ENCODE measurements at places on chromosomes 1 and 21.

- no peak for DNase-seq
These were observed 4.0 kb downstream of the TEX50 start for GRCh38 chr1:173639102-173639501.

DNA sequence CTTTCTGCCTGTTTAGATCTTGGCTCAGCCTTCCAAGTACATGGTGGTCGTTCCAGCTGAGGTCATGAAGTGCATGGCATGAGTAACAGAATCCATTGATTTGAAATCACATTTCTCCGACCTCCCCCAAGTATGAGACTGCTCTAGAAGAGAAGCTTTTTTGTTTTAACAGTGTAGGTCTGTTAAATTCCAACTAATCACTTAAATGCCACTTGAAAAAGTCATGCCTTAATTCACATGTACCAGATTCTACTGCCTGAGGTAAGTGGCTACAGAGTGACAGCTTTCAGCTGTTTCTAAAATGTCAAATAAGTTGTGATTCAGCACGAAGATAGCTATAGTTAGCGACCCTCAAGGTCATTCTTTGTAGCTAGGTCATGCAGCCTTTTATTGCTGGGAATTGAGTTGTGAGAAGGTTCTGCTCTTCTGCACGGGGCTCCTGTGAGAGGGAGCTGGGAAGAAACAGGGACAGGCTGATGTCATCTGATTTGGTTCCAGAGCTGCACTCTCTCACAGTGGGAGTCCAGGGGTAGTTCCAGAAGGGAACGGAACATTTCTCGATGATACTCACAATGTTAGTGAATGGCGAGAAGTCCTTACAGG is 112.7 kb downstream of the VPS13D start:
- DNase-seq = no peak

- no peak for DNase-seq
These were observed 99.1 kb downstream of the JAK1 start for GRCh38 chr1:64867266-64867665.

- no peak for DNase-seq
These were observed 75.4 kb downstream of the DPT start for GRCh38 chr1:168653567-168653966.

GRCh38 chr1:59468828-59469428 is 172.0 kb downstream of the FGGY start:
- no peak for DNase-seq

DNA sequence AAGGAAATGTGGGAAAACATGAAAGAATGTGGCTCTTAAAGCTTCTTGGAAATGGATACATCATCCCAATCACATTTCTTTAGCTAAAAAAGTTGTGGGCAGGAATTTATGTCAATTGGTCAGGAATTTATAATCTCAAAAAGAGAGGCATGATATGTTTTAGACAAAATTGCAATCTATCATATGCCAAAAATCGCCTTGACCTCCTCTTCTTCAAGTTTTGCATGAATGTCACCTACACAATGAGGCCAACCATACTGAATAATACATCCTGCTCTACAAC is 42.4 kb downstream of the ATP6V1G3 start:
- DNase-seq = no peak

GRCh38 chr21:31460980-31461379 is 116.9 kb upstream of the TIAM1 start:
- DNase-seq = no peak

GRCh38 chr1:117267232-117267774 is 56.6 kb upstream of the VTCN1 start:
- no peak for DNase-seq

DNA sequence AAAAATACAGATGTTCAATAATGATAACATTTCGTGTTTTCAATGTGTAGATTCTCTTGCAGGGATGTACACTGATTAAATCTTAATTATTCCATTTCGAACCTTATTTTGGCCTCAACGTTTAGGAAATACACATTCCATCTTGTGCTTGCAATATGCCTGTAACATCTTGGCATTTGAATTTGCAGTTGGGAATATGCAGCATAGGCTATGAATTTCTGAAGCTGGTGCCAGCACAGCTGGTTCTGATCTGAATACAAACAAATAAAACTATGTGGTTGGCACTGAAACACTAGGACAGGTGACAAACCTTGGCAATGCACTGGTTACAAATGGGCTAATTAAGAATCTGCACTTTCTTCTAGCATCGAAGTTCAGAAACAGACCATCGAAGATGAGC is 108.4 kb downstream of the ERG start:
- no peak for DNase-seq

DNA sequence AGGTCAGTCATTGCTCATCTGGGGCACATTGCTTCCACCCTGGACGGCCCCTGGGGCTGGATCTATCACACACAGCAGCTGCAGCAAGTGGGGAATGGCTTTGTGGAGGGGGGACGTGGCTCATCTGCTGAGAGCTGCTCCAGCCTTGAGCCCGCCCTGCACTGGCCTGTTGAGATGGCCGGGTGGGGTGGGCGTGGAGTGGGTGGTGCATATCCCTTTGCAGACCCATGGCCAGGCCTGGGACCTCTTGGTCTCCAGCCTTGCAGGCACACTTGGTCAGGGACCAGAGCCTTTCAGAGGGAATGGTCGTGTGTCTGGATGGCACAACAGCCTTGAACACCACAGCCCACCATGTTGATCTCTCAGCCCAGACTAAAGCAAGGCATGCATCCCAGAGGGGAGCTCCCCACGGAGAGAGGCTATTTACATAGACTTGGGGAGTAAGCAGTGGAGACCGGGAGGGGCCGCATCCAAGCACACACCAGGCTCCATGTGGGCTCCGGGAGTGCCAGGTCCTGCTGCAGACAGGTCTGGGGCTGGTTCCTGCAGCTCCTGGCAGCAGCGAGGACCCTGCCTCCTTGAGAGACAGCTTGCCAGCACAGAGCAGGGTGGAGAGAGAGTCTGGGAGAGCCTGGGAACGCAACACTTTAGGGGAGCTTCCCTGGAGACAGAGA is 52.8 kb upstream of the SELENON start:
- DNase-seq = no peak

DNA sequence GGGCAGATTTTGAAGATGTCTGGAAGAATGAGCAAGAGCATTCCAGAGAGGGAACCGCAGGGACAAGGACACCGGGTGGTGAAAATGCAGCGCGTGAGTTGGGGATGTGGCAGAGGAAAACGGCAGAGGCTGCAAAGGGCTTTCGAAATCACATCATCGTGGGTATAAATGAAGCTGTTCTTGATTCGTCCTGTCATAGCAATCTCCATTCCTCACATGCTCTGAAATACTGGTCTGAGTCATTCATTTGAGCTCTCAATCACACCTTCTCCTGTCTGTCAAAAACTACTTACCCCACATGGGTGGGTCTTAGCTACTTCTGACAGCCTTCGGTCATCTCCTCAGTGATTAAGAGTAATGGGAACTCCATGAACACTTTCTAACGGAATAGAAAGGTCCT is 81.5 kb downstream of the ERG start:
- DNase-seq = no peak

DNA sequence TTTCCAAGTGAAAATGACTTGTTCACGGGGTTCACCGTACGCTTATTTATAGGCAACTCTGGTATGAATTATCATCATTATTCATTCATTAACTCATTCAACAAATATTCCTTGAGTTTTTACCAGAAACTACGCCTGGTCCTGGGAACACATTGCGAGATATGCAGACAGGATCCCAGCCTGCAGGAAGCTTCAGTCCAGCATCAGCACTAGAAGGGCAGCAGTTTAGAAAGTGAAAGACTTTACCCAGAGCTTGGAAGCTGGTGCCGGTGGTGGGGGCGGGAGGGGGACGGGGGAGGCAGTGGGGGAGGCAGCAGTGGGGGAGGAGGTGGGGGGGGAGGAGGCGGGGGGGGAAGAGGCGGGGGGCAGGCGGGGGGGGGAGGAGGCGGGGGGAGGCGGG is 55.9 kb downstream of the SETD4 start:
- no peak for DNase-seq

- DNase-seq = no peak
These were observed 10.5 kb downstream of the OTUD3 start for GRCh38 chr1:19892628-19893168.

GRCh38 chr1:77655431-77655974 is 27.0 kb downstream of the ZZZ3 start:
- DNase-seq = no peak

GRCh38 chr1:155093911-155094621 is 15.4 kb downstream of the EFNA3 start:
- DNase-seq = no peak

DNA sequence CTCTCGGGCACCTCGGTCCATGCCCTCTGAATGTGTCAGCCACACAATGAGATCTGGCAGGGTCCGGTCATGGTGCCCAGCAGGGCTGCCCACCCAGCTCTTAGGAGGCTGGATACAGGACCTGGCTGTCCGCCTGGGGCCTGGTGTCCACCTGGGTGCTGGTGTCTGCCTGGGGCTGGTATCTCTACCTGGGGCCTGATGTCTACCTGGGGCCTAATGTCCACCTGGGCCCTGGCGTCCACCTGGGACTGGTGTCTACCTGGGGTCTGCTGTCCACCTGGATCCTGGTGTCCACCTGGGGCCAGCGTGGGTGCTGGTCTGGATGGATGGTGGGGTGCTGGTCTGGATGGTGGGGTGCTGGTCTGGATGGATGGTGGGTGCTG is 45.1 kb upstream of the ACTRT2 start:
- DNase-seq = no peak

DNA sequence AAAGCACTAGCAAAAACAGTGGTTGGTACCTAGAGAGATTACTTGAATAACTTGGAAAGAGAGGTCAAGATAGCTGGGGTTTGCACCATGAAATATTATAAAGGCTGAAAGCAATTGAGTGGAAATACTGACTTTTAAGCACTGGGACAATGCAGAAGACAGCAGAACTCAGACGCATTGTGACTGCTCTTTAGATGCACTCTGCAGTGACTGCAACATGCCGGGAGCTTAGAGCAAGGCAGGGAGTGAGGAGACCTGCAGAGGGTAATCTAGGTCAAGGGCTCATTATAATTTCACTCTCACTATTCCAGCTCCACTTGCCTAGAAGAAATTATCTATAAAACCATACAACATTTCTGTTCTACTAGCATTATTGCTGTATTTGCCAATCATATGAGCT is 36.6 kb downstream of the OLFM3 start:
- DNase-seq = no peak

DNA sequence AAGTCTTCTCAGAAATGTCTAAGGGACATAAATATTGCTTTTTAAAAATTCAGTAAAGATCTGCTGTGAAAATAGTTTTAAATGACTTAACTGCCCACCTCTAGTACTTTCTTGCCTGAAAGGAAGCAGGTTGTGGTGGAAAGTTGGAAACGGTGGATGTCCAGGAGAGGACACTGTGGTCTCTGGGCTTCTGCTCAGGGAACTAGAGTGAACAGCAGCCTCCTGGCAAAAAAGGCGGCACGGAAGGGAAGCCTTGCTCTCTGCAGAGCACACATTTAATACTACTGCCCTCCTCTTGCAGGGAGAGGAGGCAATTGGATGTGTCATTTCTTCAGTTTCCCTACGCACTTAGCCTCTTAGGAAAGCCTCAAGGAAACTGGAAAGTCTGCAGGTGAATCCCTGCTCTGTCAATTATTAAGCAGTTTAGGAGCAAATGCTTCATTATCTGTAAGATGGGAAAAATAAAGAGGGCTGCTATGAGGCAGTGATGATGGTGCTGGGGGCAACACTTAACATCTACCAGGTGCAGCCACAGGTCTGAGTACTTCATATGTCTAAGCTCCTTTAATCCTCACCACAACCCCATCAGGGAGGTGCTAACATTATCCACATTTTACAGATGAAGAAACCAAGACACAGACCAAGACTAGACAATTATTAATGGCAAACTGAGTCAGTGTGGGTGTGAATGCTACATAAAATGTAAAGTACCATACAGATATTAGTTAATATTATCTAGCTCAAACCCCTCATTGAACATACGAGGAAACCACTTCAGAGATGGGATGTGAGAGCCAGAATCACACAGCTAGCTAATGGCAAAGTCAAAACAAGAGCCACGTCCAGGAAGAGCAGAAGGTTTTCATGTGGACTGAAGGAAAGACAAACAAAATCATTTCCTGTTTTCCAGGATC is 108.9 kb upstream of the ADAR start:
- DNase-seq = no peak

DNA sequence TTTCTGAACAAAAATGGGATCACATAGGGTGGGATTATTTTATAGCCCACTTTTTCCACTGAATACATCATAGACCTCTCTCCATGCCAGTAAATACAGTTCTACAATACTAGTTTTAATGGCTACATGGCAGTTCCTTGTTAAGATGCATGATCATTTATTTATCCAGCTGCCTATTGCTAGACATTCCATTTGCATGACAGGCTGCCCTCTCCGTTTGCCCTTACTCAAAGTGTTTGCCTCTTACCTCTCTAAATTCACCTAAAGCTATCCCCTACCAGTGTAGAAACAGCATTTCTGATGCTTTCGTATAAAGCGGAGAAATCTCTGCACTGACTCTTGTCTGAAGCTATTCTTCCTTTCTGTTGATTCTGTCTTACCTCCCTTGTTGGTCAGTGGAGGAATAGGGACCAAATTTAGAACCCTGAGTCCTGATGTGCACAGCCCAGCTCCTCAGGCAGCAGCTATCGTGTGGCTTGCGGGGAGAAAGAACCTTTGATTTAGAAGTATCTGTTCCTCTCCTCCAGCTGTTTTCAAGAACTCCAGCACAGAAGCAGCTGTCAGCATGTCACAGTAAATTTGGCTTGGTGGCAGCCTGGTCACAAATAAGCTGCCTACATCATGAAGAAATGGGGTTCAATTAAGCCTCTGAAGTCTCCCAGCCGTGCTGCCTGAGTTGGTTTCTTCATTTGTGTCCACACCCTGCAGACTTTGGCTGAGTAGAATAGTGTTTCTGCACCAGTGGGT is 337.3 kb downstream of the PRDM2 start:
- DNase-seq = no peak

DNA sequence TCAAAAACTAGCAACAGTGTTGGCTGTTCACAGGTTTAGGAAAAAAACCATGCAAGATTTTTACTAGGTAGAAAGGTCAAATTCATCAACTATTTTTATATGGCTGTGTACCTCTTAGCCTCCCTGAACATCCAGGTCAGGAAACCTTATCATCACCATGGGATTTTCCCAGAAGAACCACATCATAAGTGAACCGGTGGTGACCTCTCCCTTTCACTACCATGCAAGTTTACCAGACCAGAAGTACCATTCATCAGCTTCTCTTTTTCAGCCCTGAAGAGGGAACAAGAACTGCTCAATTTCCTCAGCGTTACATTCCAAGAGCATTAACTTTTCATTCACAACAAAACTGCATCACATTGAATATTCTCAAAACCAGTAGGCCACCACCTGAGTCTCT is 5.9 kb downstream of the SSBP3 start:
- DNase-seq = no peak

DNA sequence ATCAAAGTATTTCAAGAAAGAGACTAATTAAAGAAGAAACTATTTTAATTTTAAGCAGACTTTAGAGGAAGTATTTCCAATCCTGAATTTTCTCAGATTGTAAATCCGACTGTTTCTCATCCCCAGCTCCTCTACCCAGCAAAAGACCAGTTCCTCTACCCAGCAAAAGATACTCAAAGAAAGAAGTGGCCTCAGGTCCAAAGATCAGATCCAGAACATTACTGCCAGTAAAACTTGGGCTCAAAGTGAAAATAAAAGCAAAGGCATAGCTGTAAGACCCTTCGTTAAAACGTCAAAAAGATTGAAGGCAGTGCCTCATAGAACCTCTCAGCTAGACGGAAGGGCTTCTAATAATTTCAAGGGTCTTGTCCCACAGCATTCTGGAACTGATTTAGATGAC is 50.0 kb downstream of the LRRC8B start:
- no peak for DNase-seq
